ENCODE measurements at places on chromosomes 13 and 19.

- no peak for DNase-seq
These were observed 32.9 kb downstream of the ING1 start for GRCh38 chr13:110746438-110746837.

- DNase-seq, result no peak
These were observed 338 bp downstream of the SLC35E1 start for GRCh38 chr19:16571822-16572331.

DNA sequence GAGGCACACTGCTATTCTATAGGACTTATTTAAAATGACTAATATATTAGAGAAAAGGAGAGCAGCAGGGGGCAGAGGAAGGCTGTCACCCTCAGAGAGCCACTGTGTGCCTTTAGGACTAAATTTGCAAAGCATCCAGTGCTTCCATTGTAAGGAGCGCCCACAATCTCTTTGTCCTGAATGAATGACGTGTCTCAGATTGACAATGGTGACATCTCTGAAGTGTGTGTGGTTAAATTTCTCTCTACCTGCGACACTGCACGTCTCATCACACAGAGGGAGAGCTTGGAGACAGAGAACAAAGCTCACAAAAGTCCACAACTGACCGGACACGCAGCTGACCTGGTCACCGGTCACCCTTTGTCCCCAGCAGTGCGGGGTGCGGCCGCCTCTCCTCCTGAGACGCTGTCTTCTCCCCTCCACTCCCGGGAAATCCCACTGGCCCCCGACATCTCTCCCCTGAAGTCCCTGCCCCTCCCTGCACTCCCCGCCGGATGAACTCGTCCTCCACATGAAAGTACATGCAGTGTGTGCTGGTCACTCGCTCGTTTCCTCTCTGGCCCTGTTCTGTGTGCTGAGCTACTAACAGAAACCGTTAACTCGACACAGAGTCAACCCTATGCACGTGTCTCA is 107.2 kb downstream of the RAB20 start:
- DNase-seq, result no peak

GRCh38 chr19:17527326-17527725 is 15.9 kb downstream of the PGLS start:
- no peak for DNase-seq

- no peak for DNase-seq
These were observed 7.2 kb downstream of the SLITRK5 start for GRCh38 chr13:87678372-87678752.

GRCh38 chr13:97853550-97853949 is 99.9 kb upstream of the IPO5 start:
- DNase-seq, result no peak

DNA sequence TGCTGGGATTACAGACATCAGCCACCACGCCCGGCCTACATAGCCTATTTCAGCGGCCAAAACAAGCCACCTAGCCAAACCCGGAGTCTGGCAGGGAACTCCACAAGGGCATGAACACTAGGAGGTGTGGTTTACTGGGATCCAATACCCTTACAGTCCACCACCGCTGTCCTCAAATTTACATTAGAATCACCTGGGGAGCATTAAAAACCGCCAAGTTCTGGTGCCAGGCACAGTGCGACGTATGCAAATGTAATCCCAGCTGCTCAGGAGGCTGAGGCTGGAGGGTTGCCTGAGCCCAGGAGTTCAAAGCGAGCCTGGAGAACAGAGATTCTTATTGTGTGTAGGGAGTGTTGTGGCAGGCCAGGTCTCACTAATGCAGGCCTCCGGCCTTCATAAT is 4.2 kb upstream of the AP1M1 start:
- no peak for DNase-seq

DNA sequence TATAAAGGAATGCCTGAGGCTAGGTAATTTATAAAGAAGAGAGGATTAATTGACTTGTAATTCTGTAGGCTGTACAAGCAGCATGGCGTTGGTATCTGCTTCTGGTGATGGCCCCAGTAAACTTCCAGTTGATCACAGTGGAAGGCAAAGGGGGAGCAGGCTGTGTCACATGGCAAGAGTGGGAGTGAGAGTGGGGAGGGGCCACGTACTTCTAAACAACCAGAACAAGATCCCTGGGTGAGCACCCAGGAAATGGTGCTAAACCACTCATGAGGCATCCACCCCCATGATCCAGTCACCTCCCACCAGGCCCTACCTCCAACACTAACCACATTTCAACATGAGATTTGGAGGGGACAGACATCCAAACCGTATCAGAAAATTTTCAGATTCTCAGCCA is 3.0 kb upstream of the RNF113B start:
- no peak for DNase-seq

DNA sequence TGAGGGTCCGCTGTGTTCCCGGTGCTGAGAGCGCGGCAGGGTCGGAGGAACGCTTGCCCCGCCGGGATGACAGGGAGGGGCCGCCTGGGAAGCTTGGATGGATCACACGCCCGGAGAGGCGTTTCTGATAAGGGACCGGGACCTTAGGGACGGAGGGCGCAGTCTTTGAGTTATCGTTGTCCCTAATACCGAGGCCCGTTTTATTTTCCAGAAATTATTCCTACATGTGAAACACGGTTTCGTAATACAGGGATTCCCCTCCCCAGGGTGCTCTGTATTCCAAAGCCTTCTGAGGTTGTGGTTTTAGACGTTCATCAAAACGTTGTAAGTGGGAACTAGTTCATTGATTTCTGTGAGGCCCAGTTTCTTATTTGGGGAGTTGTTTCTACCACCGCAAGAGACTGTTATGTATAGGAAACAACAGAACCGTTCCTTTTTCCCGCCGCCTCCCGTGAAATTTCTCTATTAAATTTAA is 752 bp downstream of the PDCD5 start:
- peak; percentile 21 for DNase-seq

GRCh38 chr13:50894012-50894411 is 15.6 kb upstream of the RNASEH2B start:
- no peak for DNase-seq

- no peak for DNase-seq
These were observed 18.3 kb downstream of the SIAH3 start for GRCh38 chr13:45833242-45833641.

DNA sequence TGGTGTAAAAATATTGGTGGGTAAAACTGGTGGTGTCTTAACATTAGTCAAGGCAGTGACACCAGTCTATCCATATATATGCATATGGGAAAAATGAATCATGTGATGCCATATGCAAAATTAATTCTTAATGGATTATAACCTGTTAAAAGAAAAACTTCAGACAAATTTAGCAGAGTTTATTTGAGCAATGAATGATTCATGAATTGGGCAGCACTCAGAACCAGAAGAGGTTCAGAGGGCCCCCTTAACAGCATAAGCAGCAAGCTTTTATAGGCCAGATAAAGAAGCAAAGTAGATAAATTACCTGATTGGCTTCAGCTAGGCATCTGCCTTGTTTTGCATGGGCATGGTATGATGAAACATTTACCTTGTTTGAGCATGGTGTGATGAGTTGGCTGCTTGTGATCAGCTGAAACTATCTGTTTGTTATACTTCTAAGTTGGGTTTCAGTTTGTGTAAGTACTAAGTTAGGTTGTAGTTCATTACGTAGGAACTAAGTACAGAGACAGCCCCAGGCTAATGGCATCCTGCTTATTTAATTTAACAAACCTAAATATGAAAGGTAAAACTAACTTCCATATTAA is 66.6 kb downstream of the DNAJC15 start:
- DNase-seq, result no peak

GRCh38 chr13:42125046-42125445 is 76.6 kb downstream of the DGKH start:
- no peak for DNase-seq

GRCh38 chr13:65560936-65561335 is 1669.2 kb downstream of the PCDH9 start:
- DNase-seq, result no peak

DNA sequence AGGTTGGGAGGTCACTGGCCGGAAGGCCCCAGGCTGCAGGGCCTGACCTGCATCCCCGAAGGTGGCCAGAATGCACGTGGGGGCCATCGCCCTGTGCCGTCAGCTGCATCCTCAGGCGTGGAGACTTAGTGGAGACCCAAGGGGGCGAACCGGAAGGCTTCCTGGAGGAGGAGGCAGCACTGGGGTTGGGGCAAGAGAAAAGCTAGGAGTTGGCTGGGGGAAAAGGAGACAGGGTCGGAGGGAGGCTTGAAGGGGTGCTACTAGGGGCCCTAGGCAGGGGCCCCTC is 1.4 kb upstream of the YJEFN3 start:
- DNase-seq, result no peak

DNA sequence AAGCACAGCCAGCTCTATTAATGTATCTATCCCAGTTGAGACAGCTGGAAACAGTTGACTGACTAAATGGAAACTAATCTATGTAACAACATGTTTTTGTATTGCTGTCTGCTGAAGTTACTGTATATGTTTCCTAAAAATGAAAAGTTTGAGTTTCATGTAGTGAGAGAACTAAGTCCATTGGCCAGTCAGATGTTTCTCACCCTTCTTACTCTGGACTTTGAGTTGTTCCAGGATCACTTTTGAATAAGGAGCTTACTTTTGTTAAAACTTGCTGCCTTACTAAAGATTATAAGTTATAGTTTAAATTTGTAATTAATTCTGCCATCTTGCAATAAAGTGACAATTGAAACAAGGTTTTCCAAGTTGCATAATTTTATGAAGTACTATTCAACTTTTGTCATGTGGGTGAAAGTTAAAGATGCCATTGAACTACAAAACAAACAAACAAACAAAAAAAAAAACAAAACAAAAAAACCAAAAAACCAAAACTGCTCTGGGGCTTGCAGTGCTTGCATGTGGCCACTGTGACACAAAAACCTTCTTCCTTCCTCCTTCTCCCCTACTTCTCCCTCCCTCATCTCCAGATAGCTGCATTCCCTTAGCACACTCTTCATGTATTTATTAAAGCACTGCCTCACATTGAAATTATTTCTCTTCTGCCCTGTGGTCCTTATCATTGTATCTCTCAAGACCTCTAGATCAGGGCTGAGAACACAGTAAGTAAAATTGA is 15.3 kb downstream of the WDFY2 start:
- no peak for DNase-seq

DNA sequence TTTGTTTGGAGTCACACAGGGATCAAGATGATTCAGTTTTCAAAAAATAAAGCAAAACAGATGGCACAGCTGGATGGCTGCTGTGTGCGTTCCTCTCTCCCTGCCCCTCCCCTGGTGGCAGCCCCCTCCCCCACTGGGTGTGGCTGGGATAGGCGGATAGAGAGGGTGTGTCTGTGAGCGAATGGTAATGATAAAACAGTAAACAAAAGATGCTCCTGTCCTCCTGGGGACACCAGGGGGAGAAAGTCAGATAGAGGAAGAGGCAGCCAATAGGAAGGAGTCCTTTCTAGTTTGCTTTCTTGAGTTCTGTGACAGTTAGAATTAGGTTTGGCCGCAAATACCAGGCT is 6.5 kb downstream of the TMEM255B start:
- no peak for DNase-seq

DNA sequence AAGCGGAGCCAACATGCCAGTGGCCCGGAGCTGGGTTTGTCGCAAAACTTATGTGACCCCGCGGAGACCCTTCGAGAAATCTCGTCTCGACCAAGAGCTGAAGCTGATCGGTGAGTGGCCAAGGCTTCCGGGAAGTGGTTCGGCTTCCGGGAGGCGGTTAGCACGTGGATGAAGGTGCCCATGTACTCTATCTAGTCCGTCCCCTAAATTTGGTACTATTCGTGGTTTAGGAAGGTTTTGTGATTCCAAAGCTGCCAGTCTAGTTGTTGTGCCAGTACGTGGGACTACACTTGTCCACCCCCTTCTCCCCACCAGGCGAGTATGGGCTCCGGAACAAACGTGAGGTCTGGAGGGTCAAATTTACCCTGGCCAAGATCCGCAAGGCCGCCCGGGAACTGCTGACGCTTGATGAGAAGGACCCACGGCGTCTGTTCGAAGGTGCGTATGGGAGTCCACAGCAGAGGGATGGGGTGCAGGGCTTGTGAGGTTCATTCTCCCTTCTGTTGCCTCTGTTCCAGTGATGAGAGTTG is 579 bp downstream of the RPS9 start:
- DNase-seq, result no peak
